ENCODE measurements at places on chromosomes 5 and 9. TPM values are rescaled to one million over a fixed set of nuclear protein-coding genes. Genes with fewer than 3 reads are reported as not detected.

DNA sequence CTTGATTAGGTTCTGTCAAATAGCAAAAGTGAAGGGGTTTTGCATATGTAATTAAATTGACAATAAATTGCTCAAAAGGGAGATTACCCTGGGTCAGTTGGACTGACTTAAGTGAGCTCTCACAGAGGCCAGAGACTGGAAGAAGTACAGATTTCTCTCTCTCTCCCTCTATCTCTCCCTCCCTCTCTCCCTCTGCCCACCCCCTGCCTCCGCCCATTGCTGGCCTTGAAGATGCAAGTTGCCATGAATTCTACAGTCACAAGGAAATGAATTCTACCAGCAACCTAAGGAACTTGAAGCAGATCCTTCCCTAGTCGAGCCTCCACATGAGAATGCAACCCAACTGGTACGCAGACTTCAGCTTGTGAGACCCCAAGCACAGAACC, 119.2 kb downstream of the LPAR1 start:
- no peaks in the 10 kb centered on the region for H3K36me3 ChIP-seq
- no peak for DNase-seq
- no peaks in the 10 kb centered on the region for H3K4me1 ChIP-seq
- H3K27me3 ChIP-seq, result no peaks in the 10 kb centered on the region
- H3K4me3 ChIP-seq, result no peak overlapping the region

DNA sequence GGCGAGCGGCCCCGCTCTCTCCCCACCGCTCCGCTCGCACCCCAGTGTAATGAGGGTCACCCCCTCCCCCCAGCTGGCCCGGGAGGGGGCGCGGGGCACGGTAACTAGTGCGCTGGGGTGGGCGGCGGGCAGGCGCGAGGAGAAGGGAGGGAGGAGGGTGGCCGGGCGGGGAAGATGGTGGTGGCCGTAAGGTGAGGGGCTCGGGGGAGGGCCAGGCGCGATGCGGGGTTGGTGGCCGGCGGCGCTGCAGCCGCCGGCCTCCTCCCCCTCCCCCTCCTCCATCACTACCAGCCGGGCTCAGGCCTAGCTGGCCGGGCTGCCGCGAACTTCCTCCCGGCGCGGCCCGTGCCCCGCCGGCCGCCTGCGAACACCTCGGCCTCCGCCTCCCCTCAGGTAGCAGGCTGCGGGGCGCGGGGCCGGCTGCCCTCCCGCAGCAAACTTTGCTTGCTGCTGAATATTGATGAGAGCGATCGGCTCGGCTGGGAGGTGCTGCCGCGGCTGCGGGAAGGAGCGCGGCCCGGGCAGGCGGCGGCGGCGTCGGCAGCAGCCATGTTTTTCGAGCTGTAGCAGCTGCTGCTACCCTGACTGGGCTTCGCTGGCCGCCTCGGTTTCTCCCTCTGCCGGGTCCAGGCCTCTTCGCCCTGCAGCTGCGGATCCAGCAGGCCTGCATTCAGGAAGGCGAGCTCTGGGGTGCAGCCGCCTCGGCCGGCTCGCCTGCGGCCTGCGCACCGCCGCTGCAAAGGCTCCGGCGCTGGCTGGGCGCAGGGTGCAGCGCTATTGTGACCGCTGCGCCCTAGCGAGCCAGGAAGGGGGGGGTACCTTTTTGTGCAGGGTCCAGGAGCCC, 502 bp downstream of the NSD1 start:
- H3K27ac ChIP-seq, result peak overlapping the region; percentile 72
- peaks cover 13% of the 10 kb centered on the region for H3K4me1 ChIP-seq
- no peaks in the 10 kb centered on the region for H3K27me3 ChIP-seq
- peaks cover 4% of the 10 kb centered on the region for H3K36me3 ChIP-seq
- peak; percentile 86 for DNase-seq

GRCh38 chr5:36079200-36079781, 12.6 kb upstream of the UGT3A2 start:
- H3K36me3 ChIP-seq, result no peaks in the 10 kb centered on the region
- no peak overlapping the region for H3K27ac ChIP-seq
- no peak overlapping the region for H3K4me3 ChIP-seq

DNA sequence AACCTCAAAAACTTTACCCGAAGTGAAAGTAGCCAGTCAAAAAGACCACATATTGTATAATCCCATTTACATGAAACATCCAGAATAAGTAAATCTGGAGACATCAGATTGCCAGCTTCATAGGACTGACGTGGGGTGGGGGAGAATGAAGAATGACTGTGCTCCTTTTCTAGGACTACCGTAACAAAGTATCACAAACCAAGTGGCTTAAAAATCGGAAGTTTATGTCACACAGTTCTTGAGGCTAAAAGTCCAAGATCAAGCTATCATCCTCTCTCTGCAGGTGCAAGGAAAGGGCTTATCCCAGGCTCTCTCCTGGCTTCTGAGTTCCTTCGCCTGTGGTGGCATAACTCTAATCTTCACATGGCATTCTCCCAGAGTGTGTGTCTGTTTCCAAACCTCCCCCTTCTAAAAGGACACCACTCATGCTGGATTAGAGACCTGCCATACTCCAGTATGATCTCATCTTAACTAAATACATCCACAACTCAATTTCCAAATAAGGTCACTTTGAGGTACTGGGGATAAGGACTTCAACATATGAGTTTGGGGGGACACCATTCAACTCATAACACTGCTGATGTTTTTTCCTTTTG, 25.5 kb downstream of the ADAM19 start:
- no peak for DNase-seq
- H3K27me3 ChIP-seq, result no peaks in the 10 kb centered on the region
- no peak overlapping the region for H3K27ac ChIP-seq
- no peaks in the 10 kb centered on the region for H3K36me3 ChIP-seq
- peaks cover 18% of the 10 kb centered on the region for H3K4me1 ChIP-seq

- no peak for DNase-seq
- no peaks in the 10 kb centered on the region for H3K27me3 ChIP-seq
- no peak overlapping the region for H3K4me3 ChIP-seq
- peaks cover 8% of the 10 kb centered on the region for H3K36me3 ChIP-seq
- no peak overlapping the region for H3K27ac ChIP-seq
- no peaks in the 10 kb centered on the region for H3K4me1 ChIP-seq
Observed at GRCh38 chr5:66812291-66812690, 216.1 kb downstream of the MAST4 start.

- H3K4me3 ChIP-seq, result no peak overlapping the region
- DNase-seq, result no peak
- H3K4me1 ChIP-seq, result no peaks in the 10 kb centered on the region
- H3K36me3 ChIP-seq, result no peaks in the 10 kb centered on the region
- H3K27ac ChIP-seq, result no peak overlapping the region
Observed at GRCh38 chr5:9784231-9784630, 154.1 kb upstream of the TAS2R1 start.

ST8SIA4 gene
- total RNA-seq, result 11.6 TPM

GADD45G gene
- 7.3 TPM for total RNA-seq

All from kidney (tissue), 22 donors.